Hepatocyte (in vitro differentiated cells): ENCODE measurements at places on chromosomes 6 and 20. TPM values are rescaled to one million over a fixed set of nuclear protein-coding genes. Genes with fewer than 3 reads are reported as not detected.

PTCRA gene
- total RNA-seq: not detected in 2 replicates

MEI4 gene
- 0.27 and 0.44 TPM in 2 replicates for total RNA-seq

DPPA5 gene
- not detected in 2 replicates for total RNA-seq

ADGB gene
- total RNA-seq: 0.33 TPM in 1 of 2 replicates, not detected in the other

UCKL1 gene
- total RNA-seq: 18.5 and 20.0 TPM in 2 replicates

BPIFB1 gene
- 0.10 TPM in 1 of 2 replicates, not detected in the other for total RNA-seq

MACROD2 gene
- total RNA-seq: 3.1 and 4.8 TPM in 2 replicates

DNA sequence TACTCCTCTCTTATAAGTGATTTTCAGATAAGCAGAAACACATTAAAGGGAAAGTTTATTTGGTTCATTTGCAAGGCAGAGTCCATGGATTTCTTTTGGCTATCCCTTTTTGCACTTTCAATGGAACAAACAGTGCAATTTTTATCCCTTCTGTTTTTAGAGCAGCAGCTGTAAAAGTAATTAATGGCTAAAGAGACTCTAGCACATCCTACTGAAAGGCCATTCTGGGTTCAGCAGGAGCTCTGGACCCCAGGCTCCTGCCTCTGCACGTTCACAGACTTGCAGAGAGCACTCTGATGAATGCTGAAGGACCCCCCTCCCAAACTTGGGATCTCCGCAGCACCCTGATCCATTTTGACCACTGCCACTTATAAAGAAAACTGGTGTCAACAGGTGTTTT, 40.3 kb upstream of the PDE7B start:
- H3K4me1 ChIP-seq: peaks cover 3% of the 10 kb centered on the region
- no peak for DNase-seq
- H3K27me3 ChIP-seq: no peaks in the 10 kb centered on the region
- H3K27ac ChIP-seq: no peak overlapping the region
- H3K36me3 ChIP-seq: no peaks in the 10 kb centered on the region

DNA sequence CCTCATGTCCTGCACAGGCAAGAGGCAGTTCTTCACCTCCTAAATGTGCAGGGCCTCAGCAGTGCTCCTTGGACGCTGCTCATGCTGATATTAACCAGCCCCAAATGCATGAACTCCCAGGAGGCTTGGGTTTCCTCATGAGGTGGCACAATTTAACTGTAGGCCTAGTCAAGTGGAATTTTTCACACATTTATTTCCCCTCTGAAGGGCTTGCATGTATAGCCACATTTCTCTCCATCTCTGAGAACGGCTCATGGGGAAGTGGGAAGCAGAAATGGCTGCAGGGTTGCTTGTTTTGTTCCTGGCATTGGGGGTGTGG, 72.8 kb upstream of the PAX1 start:
- no peak for DNase-seq
- H3K4me3 ChIP-seq: no peak overlapping the region
- no peaks in the 10 kb centered on the region for H3K4me1 ChIP-seq
- no peak overlapping the region for H3K27ac ChIP-seq

- no peak overlapping the region for H3K27ac ChIP-seq
- H3K27me3 ChIP-seq: no peaks in the 10 kb centered on the region
- no peaks in the 10 kb centered on the region for H3K36me3 ChIP-seq
- DNase-seq: peak; percentile 53
- H3K4me3 ChIP-seq: no peak overlapping the region
- no peaks in the 10 kb centered on the region for H3K4me1 ChIP-seq
Observed at GRCh38 chr20:40741507-40742106, 52.6 kb upstream of the MAFB start.

DNA sequence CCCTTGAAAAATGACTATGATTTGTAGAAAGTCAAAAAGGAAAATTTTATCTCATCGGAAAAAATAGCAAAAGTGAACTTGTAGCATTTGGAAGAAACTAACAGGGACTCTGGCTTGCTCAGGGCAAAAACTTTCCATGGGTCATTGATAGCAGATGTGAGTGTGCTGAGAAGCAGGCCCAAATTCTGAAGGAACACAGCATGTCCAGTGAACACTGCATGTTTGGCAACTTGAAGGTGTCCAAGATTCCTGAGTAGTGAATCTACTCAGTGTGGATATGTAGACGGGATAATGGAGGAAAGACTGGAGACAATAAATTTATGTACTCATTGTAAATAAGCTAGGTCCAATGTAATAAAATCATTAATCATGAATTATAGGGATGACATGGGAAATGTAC, 8.2 kb downstream of the SLC17A2 start:
- no peak overlapping the region for H3K4me3 ChIP-seq
- no peaks in the 10 kb centered on the region for H3K36me3 ChIP-seq
- H3K27ac ChIP-seq: no peak overlapping the region

GRCh38 chr20:8265588-8265987, 133.5 kb downstream of the PLCB1 start:
- no peak overlapping the region for H3K27ac ChIP-seq
- H3K4me3 ChIP-seq: no peak overlapping the region
- H3K36me3 ChIP-seq: no peaks in the 10 kb centered on the region
- no peaks in the 10 kb centered on the region for H3K27me3 ChIP-seq

- H3K27me3 ChIP-seq: no peaks in the 10 kb centered on the region
- peaks cover 8% of the 10 kb centered on the region for H3K36me3 ChIP-seq
- no peak overlapping the region for H3K4me3 ChIP-seq
Observed at GRCh38 chr6:498795-499231, 107.3 kb downstream of the IRF4 start.
